ENCODE measurements at places on chromosomes 11 and 22.

- no peak for DNase-seq
Observed at GRCh38 chr11:93059117-93059957, 89.9 kb downstream of the MTNR1B start.

- DNase-seq = no peak
Observed at GRCh38 chr22:20437613-20438426, at the start of gene SCARF2. Gene SCARF2 (minus strand): TSS chr22:20437825. CDS start chr22:20437754, 71 bp downstream.

DNA sequence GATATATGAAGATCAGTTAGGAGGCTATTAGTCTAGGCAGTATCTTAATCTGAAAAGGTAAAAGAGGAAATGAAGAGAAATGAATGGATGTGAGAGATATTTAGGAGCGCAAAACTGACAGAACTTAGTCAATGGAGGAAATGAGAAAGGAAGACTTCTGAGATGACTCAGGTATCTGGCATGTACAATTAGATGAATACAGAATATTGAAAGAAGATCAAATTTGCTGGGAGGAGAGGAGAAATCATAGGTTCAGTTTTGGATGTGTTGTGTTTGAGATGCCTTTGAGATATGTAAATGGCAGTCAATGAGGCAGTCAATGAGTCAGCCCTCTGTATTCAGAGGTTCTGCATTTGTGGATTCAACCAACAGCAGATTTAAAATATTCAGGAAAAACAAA lies 42.9 kb upstream of the GAB2 start:
- no peak for DNase-seq

GRCh38 chr11:43316451-43316850 lies 4.7 kb downstream of the API5 start:
- peak; percentile 25 for DNase-seq

- DNase-seq = no peak
Observed at GRCh38 chr11:107043242-107044006, 25.1 kb upstream of the GUCY1A2 start.

GRCh38 chr11:128518493-128519207 lies 68.7 kb downstream of the ETS1 start:
- DNase-seq = no peak

- DNase-seq = no peak
Observed at GRCh38 chr22:46121523-46122287, 28.6 kb upstream of the PPARA start.

- DNase-seq = no peak
Observed at GRCh38 chr11:72391638-72392423, 42.5 kb downstream of the CLPB start.

DNA sequence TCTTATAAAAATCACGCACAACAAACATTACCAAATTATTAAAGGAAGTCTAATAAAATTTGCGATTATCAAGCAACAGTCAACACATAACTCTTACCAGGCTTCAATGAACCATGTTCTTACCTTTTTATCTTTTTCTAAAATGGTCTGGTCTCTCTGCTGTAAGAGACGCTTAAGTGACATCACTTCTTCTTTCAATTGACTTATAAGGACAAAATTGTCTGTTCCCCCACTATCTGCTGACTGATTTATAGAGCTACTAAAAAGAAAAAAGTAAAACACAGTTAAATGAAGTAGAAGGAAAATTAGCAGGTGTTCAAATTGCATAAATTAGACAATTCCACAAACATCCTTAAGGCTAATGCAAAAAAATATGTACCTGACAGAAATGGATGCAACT lies 10.9 kb downstream of the FAM76B start:
- no peak for DNase-seq

- DNase-seq = peak; percentile 13
Observed at GRCh38 chr11:129117595-129118350, 74.4 kb downstream of the ARHGAP32 start.

- no peak for DNase-seq
Observed at GRCh38 chr11:66904055-66904454, 47.2 kb downstream of the LRFN4 start.

GRCh38 chr11:114606003-114606801 lies 10.6 kb upstream of the NXPE4 start:
- no peak for DNase-seq

DNA sequence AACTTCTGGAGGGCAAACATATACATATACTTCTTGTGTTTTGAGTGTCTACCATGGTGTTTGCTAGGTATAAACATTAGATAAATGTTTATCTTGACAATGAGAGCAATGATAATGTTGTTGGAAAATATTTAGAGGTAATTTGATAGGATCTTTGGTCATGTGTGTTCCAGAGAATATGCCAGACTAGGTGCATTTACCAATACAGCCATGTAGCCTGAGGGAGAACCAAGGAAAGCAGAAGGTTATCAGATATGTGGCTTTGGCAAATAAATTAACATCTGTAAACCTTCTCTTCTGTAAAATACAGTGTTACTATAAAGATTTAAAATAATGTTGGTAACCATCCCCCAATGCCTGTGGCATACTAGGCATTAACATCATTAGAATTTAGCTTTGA lies 226.8 kb downstream of the C11orf87 start:
- DNase-seq = no peak

DNA sequence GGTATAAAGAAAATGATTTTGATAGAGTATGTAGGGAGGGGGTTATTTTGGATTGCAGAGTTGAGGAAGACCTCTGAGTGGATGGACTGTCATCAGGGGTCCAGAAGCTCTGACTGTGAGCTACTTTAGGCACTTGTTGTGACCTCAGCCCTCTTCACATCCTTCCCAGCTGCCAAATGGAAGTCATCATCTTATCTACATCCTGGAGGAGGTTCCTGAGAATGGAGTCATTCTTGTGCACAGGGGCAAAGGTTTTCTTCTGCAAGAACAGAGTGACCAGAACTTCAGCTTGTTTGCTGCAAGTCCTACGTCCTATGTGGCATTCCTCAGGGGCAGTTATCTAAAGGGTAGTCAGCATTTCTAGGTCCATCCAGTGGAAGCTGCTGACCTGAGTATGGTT lies 393.8 kb downstream of the AASDHPPT start:
- DNase-seq = no peak

GRCh38 chr22:23532731-23533130 lies 47.4 kb downstream of the IGLL1 start:
- DNase-seq = no peak
